ENCODE measurements at places on chromosomes 13 and 19.

DNA sequence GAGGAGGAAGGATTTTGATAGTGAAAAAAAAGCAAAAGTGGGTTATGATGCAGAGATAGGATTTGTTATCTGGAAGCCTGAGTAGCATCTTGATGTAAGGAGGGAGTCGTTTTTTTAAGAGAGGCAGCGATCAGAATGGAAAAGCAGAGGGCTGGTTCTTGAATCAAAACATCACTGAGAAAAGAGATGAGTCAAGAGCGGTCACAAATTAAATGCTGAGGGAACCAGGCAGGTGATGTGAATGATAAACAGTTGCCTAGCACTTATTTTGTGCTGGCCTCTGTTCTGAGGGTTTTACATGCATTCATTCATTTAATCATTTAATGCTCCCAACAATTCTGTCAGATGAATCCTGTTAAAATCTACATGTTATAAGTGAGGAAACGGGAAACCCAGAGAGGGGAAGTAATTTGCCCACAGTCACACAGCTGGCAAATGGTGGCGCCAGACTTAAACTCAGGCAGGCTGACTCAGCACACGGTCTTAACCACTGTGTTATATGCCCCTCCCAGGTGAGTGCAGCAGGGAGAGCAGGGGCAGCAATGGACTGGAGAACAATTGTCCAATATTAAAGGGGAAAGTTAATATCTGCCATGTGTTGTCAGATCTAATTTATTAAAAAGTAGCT, 21.4 kb downstream of the SIGLECL1 start:
- DNase-seq: no peak

GRCh38 chr19:35042056-35042730, 672 bp downstream of the HPN start:
- DNase-seq: no peak

- no peak for DNase-seq
Measured at GRCh38 chr13:33004511-33004910, 11.7 kb upstream of the KL start.

GRCh38 chr13:31950111-31950815, 81.3 kb upstream of the FRY start:
- peak; percentile 78 for DNase-seq

- no peak for DNase-seq
Measured at GRCh38 chr13:43985422-43986072, 105.8 kb downstream of the LACC1 start.

DNA sequence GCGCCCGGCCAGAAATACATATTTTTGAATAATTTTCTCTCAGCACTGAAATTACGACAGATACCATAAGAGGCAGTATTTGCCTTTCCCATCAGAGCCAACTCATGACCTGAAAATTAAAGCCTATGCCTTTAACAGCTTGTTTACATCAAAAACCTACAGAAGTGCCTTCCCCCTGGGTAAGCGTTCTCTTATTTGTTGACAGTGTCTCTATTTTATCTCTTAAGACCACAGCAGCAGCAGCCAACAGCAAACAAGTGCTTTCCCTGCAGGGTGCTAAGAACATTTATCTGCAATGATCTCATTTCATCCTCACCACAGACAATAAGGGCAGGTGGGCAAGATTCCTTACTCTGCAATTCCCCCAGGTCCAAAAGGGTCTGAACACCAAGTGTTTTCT, 6.0 kb downstream of the AKAP8L start:
- no peak for DNase-seq

GRCh38 chr13:104953588-104953987, 1581.9 kb downstream of the EFNB2 start:
- DNase-seq: no peak

- peak; percentile 77 for DNase-seq
Measured at GRCh38 chr19:16143399-16144215, at the start of gene HSH2D. Gene HSH2D (plus strand): TSS chr19:16143685. CDS start chr19:16148751, 5,066 bp downstream.

GRCh38 chr19:46542428-46543230, 47.0 kb upstream of the PNMA8B start:
- DNase-seq: peak; percentile 44

- DNase-seq: no peak
Measured at GRCh38 chr19:3054265-3054971, 7.9 kb downstream of the TLE5 start.
